ENCODE measurements at places on chromosomes 12 and 14. TPM values are rescaled to one million over a fixed set of nuclear protein-coding genes. Genes with fewer than 3 reads are reported as not detected.

TRAF3 gene
- 10.0 TPM for total RNA-seq

LBHD2 gene
- 0.26 TPM for total RNA-seq

DPY19L2 gene
- not detected for total RNA-seq

ZC3H10 gene
- 2.2 TPM for total RNA-seq

MEG3 gene
- 117 TPM for total RNA-seq

AMN gene
- 12.4 TPM for total RNA-seq

TAS2R14 gene
- 2.1 TPM for total RNA-seq

TAS2R42 gene
- total RNA-seq: not detected

SOAT2 gene
- 0.12 TPM for total RNA-seq

All from pericardium fibroblast (primary cell).